NCI-H1417 (cell line): ENCODE measurements at places on chromosomes 2 and 18.

DNA sequence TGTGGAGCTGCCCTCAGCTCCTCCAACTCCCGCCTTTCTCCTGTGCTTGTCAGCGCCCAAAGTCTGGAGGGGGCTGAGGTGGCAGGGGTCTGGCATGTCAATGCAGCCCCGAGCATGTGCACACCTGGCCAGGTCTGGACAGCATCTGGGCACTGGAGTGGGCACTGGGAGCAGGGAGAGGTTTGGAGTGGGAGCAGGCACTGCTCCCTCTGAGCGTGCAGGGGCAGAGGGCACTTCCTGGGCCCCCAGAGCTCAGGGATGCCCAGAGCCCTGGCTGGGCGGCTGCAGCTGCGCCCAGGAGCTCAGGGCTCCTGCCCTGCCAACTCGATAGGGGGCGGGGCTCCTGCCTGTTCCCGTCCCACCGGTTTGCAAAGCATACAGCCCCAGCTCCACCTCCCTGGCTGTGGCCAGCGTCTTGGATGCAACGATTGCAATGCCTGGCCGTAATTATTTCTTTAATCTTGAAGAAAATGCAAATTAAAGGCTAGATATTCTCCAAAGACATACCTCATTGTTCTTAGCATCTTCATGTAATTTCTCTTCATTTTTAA, 57.4 kb upstream of the LDAH start:
- no peak for DNase-seq

DNA sequence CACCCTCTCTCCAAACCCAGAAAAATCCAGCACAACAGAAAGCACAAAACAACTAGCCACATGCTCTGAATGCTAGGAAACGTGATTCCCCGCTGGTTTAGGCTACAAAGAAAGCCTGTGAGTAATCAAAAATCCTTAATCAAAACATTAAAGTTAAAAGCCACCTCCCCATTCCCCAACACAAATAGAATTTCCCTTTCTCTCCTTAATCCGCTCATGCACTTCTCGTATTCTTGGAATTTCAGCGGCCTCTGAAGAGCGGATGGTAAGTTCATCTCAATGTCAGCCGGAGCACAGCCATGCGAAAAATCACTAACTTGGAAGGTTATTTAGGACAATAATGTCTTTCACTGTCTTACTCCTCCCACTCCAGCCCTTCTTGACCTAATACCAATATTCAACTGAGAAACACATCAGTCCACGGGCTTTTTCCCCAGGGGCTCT, 126.7 kb downstream of the OSBPL1A start:
- DNase-seq, result peak; percentile 55

DNA sequence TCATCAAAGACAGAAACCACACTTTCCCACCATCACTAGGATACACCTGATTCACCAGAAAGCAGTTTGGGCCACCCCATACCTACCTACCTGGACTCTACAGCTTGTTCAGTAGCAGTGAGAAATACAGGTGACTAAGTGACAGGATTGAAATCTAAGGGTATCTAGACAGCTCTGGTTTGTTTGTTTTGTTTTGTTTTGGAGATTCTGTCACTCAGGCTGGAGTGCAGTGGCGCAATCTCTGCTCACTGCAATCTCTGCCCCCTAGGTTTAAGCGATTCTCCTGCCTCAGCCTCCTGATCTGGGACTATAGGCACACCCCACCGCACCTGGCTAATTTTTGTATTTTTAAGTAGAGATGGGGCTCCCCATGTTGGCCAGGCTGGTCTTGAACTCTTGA, 3.1 kb downstream of the TTC21B start:
- DNase-seq, result no peak

- no peak for DNase-seq
Measured at GRCh38 chr2:46980786-46981573, 65.4 kb upstream of the MCFD2 start.
